ENCODE measurements at places on chromosomes 2 and 18.
A peak's percentile ranks its signal among the peaks of the same experiment; 100 is the strongest.

- DNase-seq = no peak
Observed at GRCh38 chr18:61870151-61870550, 22.7 kb downstream of the RNF152 start.

- no peak for DNase-seq
Observed at GRCh38 chr2:169464882-169465281, 14.4 kb upstream of the BBS5 start.

DNA sequence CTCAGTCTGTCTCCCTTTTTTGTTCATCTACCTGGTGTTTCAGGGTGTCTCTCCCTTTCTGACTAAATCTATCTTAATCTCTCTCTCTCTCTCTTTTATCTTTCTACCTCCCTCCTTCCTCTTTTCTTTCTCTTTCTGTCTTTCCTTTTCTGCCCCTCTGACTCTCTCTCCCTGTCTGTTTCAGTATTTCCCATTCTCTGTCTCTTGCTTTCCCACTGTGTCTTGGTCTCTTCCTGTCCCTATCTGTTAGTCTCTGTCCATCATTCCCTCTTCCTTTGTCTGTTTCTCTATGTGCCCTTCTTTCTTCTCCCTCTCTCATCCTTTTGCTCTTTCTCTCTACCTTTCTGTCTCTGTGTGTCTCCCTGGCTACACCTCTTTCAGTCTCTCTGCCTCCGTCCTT, 56.7 kb downstream of the R3HDM1 start:
- DNase-seq = no peak

- DNase-seq = no peak
Observed at GRCh38 chr18:76376225-76376624, 118.8 kb downstream of the ZNF516 start.

DNA sequence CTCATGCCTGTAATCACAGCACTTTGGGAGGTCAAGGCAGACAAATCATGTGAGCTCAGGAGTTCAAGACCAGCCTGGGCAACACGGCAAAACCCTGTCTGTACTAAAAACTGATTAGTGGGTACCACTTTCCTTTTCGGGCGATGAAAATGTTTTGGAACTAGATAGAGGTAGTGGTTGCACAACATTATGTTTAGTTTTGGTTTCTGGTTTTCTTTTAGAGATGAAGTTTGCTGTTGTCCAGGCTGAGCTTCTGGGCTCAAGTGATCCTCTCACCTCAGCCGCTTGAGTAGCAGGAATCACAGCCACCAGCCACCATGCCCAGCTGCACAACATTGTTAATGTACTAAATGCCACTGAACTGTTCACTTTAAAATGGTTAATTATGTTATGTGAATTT, 27.6 kb downstream of the AAK1 start:
- no peak for DNase-seq

DNA sequence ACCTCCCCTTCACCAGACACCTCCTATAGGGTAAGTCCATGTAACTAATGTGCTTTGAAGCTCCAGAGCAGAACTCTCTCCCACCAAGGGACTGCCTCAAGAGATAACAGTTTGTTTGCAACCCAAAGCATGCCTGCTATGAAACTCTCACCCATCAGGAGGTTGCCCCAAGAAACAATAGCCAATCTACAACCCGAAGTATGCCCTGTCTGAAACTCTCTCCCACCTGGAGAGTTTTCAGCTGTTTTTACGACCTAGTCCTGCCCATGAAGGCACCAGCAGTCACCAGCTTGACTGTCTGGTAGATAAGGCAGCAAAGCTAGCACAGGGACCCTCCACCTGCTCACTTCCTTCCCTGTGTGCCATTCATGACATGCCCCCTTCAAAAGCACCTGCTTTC, 533.9 kb upstream of the CRIM1 start:
- DNase-seq = no peak

DNA sequence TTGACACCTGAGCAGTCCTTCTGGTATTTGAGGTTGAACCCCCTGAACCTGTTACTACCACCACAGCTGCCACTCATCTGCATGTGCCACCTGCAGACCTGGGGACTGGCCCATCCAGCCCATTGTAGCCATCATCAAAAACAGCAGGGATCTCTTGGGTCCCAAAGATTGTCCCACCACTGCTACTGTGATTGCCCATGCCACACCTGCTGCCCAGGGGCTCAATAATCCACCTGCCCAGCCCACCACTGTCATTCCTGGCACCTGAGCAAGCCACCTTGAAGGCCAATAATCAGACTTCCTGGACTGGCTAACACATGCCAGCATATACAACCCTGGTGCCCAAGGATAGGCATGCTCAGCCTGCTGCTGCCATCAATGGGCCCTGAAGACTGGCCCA, 327.6 kb downstream of the CYRIA start:
- no peak for DNase-seq

DNA sequence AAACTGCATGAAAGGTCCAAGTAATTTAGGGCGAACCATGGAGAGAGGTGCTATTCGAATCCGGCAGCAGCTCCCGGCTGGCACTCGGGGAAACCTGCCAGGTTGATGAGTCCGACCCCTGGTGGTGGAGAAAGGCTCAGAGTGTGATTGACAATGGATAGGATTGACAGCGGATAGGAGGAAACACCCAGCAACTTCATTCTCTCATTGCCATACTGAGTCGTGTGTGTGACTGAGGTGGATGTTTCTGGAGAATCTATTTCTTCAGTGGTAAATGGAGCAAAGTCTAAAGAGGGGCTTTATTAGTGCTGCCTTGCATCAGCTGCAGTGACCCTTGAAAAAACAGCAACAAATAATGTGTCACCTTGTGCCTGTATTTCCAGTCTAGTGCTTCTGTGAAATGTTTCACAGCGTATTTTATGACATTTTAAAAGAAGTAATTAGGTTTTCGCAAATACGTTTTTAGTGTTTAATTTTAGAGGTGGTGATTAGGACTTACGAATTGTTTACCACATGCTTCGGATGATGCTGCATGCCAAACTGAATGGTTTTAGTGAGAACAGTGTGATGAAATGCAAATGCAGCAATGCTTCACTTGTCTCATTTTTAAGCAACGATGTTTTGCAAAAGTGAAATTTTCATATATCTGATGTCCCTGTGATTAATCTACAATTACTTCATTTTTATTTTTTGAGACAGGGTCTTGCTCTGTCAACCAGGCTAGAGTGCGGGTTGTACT, 102.0 kb downstream of the DCDC2C start:
- no peak for DNase-seq

- no peak for DNase-seq
Observed at GRCh38 chr2:29059624-29060023, 14.7 kb downstream of the PCARE start.

GRCh38 chr2:23541503-23542229, 156.7 kb downstream of the KLHL29 start:
- DNase-seq = peak; percentile 53

- DNase-seq = no peak
Observed at GRCh38 chr2:208359632-208359986, 47.0 kb upstream of the PTH2R start.

GRCh38 chr18:811182-811891, 705 bp downstream of the YES1 start:
- no peak for DNase-seq

DNA sequence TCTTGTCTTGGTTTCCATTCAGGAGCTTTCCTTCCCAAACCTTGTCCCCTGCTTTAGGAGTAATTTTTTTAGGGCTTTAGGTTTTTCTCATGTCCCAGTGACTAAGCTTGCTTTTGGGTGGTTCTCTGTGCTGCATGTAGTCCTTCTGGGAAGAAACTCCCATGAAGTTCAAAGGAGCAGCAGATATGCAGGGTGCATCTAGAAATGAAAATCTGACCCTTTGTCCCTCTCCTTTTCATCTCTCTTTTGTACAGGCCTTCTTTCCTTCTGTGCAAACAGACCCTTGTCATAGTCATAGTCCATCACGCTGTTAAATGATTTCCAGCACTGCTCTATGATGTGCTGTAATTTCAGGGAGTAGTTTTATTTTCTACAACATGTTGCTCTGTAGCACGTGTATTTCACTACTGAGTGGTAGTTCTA, 20.4 kb downstream of the FMNL2 start:
- no peak for DNase-seq

- DNase-seq = no peak
Observed at GRCh38 chr2:134682726-134683125, 36.1 kb downstream of the TMEM163 start.

DNA sequence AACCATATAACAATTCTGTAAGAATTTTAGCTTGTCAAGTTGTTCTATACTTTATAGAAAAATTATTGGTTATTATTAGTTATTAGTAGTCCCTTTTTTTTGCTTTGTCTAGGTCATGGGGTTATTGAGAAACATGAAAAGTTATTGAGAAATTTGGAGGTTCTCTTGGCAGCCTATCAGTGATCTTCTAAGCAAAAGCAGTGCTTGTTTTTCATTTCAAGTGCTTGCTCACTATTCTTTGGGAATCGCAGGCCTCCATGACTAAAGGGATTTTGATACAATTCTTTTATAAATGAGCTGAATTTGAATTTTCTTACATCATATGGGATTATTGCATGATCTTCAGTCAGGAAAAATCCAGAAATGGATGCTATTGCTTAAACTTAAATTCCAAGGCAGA, 25.8 kb downstream of the PLEKHA3 start:
- DNase-seq = no peak

- DNase-seq = no peak
Observed at GRCh38 chr18:435940-436339, 64.6 kb downstream of the COLEC12 start.

DNA sequence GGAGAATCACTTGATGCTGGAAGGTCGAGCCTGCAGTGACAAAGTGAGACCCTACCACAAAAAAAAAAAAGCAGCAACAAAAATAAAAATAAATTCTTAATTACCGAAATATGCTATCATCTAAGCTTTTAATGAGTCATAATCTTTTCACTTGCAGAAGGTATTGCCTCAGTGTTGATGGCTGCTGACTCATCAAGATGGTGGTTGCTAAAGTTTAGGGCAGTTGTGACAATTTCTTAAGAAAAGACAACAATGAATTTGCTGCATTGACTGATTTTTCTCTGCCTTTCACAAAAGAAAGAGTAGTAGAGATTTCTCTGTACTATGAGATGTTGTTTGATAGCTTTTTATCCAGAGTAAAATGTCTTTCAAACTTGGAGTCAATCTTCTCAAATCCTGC, 1809.0 kb downstream of the SUCLG1 start:
- no peak for DNase-seq

GRCh38 chr2:11458753-11459152, 7.2 kb downstream of the E2F6 start:
- no peak for DNase-seq

DNA sequence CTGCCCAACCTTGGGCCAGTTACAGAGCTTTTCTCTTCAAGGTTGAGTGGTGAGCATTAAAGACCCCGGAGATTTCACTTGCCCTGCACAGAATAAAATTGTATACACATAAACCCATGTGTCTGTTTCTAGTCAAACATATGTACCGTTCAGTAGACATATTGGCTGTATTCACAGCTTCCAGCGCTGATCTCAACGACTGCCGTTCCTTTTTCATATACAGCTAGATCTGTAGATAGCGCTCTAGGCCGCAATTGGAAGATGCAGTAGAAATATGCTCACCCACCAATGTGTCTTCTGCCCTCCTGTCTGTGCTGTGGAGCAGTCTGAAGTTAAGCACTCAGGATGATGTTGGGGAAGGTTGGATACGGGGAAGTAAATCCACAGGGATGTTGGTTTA, 317.7 kb downstream of the SETBP1 start:
- no peak for DNase-seq

GRCh38 chr18:60350150-60350549, 22.4 kb downstream of the MC4R start:
- DNase-seq = no peak

DNA sequence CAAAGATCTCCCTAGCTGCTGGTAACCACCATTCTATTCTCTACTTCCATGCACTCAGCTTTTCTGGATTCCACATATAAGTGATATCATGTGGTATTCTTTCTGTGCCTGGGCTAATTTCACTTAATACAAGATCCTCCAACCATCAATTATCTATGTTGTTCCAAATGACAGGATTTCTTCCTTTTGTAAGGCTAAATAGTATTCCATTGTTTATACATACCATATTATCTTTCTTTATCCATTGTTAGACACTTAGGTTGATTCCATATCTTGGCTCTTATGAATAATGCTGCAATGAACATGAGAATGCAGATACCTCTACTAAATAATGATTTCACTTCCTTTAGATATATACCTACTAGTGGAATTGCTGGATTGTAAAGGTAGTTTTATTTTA, 66.2 kb downstream of the ROCK2 start:
- no peak for DNase-seq

DNA sequence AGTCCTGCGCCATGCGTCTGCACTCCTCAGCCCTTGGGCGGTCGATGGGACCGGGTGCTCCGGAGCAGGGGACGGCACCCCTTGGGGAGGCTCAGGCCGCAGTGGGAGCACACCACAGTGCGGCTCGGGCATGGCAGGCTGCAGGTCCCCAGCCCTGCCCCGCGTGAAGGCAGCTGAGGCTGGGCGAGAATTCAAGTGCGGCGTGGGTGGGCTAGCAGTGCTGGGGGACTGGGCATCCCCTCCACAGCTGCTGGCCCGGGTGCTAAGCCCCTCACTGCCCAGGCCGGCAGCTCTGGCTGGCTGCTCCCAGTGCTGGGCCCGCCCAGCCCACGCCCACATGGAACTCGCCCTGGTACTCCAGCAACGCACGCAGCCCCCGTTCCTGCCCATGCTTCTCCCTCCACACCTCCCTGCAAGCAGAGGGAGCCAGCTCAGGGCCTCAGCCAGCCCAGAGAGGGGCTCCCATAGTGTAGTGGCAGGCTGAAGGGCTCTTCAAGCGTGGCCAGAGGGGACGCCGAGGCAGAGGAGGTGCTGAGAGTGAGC, 198.3 kb upstream of the CNTNAP5 start:
- DNase-seq = no peak

GRCh38 chr2:72043985-72044384, 103.7 kb downstream of the CYP26B1 start:
- DNase-seq = no peak

- DNase-seq = no peak
Observed at GRCh38 chr2:74724496-74724895, 70.4 kb downstream of the SEMA4F start.

DNA sequence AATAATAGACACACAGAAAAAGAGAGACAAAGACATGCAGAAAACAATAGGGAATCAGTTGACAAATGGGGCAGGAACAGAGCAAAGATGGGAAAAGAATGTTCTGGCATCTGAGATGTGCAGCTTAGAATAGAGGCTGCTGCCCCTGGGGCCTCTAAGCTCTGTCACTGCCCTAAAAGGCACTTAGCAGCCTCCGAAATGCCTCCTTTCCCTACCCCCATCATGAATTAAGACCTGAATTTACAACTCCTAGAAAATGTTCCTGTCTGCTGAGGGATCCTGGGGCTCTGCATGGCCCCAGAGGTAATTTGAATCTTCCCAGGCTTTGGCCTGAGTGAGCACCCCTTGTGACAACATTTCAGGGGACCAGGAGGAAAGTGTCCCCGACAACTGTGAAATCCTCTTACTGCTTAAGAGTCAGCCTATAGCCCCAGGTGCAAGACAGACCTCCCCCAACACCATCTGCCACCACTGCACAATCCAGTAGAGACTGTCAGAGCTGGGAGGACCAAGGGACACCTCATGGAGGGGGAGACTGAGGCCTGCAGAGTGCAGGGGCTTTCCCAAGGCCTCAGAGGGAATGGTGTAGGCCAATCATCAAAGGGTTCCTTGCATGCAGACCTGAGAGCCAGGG, 24.8 kb downstream of the MRPL35 start:
- DNase-seq = no peak
